ENCODE measurements at places on chromosomes 5 and 9. TPM values are rescaled to one million over a fixed set of nuclear protein-coding genes. Genes with fewer than 3 reads are reported as not detected.

DYNC2I2 gene
- polyA plus RNA-seq: 78.6 TPM

GRCh38 chr9:96156171-96156974, 145.6 kb downstream of the HSD17B3 start:
- DNase-seq: no peak

DNA sequence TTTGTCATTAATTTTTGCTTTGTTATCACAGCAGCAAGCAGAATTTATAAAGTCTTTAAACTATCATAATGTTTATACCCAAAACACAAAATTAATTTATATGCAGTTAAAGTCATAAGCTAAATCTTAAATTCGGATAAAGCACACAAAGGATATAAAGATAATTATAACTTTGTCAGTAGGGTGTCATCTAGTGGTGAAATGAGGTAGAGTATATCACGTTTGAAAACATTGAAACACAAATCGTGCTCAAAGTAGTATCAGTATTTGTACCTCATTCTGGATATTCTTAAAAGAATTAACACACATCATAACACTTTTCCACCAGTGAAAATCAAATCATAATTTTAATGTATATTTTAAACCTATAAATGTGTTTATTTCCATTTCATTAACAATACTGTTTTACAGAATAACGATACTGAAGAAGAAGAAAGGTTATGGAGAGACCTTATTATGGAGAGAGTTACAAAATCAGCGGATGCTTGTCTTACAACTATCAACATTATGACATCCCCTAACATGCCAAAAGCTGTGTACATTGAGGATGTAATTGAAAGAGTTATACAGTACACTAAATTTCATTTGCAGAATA, 129.5 kb downstream of the NIPBL start:
- peak; percentile 5 for DNase-seq

DNA sequence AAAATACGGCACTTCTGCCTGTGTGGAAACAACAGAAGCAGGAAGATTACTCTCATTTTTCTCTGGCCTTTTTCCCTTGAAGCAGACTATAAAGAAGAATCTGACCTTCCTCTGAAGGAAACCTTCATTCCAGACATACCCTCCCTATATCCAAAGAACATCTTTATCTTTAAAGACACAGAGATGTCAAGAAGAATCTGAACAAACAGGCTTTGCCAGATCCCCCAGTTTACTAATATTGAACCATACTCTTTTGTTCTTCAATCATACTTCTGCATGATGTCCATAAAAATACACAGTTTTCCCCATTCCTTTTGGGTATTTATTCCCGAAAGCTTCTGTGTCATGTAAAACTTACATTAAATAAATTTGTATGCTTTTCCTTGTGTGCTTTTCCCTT, 225.8 kb downstream of the MAT2B start:
- DNase-seq: no peak

AHRR gene
- polyA plus RNA-seq: 3.6 TPM

DNA sequence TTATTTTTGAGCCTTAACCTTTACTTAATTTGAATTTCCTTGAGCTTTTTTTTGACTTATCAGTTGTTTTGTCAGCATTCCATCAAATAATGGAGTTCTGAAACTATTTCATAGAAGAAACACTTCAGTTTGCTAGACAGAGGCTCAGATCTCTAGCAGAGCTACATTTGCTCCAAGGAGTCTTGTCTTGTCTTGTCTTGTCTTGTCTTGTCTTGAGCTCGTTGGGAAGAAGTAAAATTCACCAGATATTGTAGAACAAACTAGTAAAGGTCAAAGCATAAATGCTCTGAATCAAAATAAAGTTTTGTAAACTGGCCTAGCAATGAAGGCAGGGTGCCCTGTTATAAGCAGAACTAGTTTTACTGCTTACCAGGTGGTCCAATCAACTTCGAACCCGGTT, 33.5 kb downstream of the RAB24 start:
- DNase-seq: no peak
